ENCODE measurements at places on chromosomes 1 and 21.

GRCh38 chr1:167663002-167663772 is 33.2 kb downstream of the RCSD1 start:
- DNase-seq, result no peak

DNA sequence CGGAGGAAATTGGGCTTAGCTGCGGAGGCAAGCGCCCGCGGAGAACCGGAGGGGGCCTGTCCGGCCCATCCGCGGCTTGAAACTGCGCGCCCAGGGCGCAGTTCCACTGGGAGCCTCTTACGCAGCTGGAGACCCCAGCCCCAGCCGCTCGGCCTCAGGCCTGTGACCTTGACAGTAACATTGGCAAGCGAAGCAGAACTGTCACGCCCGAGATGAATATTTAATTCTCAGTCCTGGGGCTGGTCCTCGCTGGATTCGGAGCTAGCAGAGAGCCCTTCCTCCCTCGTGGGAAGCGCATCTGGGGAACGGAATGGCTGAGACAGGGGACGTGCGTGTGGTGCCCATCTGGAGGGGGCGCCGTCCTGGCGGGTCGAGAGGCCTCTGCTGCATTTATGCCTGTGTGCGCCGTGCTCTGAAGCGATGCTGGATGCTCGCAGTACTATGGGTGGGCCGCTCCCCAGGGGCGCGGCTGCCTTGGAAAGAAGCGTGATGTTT is 928 bp downstream of the SLC6A17 start:
- DNase-seq, result no peak

DNA sequence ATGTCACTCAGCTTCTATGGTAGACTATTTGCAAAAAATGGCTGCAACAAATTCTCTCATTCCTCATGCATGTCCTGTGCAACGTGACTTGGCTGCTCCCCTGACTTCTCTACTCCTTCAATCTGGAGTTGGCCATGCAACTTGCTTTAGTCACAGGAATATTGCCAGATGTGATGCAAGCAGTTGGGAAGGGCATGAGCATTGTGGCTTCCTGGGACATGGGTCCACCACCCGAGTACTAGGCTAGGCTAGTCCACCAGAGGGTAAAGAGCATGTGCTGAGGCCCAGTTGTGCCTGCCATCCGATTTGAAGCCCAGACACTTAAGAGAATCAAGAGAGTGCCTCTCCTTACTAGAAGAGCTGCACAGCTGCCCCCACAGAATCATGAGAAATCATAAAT is 89.6 kb downstream of the DSCAM start:
- DNase-seq, result no peak

- peak; percentile 61 for DNase-seq
Observed at GRCh38 chr1:32201011-32201855, 838 bp downstream of the CCDC28B start.

DNA sequence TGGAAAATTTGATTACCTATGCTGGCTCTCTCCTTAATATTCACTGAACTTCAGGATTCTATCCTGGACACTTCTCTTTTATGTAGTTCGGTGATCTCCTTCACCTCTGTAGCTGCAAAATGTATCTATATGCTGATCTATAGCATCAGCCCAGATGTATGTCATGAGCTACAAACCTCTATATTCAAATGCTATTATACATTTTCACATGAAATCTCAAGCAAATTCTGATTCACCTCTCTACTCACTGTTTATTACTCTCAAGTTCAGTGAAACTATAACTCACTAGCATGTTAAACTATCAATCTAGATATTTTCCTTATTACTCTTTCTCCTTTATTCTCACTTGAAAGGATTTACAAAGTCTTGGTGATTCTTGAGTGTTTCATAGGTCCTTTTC is 52.2 kb downstream of the PTPRC start:
- DNase-seq, result no peak

DNA sequence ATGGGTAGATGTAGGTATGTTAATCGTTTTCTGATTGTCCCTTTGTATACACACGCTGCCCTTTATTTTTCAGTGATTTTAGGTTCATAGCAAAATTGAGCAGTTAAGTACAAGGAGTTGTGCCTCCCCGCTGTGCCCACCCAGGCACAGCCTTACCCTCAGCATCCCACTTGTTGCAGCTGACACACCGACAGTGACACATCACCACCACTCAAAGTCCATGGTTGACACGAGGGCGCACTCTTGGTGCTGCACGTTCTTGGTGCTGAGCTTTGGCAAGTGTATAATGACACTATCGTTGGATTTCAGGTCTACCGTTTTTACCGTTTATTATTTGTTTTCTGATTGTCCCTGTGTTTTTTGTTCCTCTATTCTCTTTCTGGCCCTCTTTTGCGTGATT is 15.6 kb downstream of the C1orf159 start:
- no peak for DNase-seq

- no peak for DNase-seq
Observed at GRCh38 chr1:44453798-44454349, 48.8 kb downstream of the RNF220 start.

- DNase-seq, result no peak
Observed at GRCh38 chr1:15703562-15703961, 19.4 kb downstream of the PLEKHM2 start.

DNA sequence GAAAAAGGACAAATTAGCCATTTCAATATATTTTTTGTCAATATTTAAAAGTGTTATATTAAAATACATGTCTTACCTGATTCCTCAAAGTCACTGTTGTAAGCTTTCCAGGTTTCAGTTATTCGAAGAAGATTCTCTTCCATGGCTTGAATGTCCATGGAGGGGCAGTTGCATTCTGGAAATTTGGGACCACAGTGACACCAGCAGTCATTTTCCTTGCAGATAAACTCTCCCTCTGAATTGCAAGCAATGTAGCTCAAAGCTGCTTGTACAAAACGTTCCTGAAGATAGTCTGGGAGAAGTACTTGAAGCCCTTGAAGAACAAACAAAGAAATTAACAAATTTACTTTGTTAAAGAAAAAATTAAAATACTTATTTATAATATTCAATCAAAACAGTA is 251.7 kb downstream of the BRINP3 start:
- no peak for DNase-seq

- DNase-seq, result no peak
Observed at GRCh38 chr1:180787628-180788307, 124.9 kb upstream of the KIAA1614 start.

- DNase-seq, result no peak
Observed at GRCh38 chr1:5596651-5597050, 395.6 kb downstream of the NPHP4 start.

DNA sequence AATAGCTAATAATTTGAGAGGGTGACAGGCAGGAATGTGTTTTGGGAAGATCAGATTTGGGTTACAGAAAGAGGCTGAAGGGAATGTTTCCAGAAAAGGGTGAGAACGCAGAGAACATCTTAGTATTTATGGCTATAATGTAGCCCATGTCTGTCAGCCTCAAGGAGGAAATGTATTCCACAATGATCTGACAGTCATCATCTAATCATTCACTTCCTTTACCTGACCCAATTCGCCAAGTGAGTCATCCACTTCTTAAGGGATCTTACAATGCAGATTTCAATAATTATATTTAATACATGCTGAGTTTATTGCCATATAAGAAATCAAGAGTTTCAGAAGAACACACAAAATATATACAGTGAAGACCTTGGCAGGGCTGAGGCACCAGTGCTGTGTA is 10.8 kb downstream of the TRIM45 start:
- DNase-seq, result no peak

GRCh38 chr1:8241417-8242014 is 76.4 kb upstream of the SLC45A1 start:
- DNase-seq, result no peak

GRCh38 chr1:172356620-172357019 is 63.9 kb upstream of the C1orf105 start:
- no peak for DNase-seq

DNA sequence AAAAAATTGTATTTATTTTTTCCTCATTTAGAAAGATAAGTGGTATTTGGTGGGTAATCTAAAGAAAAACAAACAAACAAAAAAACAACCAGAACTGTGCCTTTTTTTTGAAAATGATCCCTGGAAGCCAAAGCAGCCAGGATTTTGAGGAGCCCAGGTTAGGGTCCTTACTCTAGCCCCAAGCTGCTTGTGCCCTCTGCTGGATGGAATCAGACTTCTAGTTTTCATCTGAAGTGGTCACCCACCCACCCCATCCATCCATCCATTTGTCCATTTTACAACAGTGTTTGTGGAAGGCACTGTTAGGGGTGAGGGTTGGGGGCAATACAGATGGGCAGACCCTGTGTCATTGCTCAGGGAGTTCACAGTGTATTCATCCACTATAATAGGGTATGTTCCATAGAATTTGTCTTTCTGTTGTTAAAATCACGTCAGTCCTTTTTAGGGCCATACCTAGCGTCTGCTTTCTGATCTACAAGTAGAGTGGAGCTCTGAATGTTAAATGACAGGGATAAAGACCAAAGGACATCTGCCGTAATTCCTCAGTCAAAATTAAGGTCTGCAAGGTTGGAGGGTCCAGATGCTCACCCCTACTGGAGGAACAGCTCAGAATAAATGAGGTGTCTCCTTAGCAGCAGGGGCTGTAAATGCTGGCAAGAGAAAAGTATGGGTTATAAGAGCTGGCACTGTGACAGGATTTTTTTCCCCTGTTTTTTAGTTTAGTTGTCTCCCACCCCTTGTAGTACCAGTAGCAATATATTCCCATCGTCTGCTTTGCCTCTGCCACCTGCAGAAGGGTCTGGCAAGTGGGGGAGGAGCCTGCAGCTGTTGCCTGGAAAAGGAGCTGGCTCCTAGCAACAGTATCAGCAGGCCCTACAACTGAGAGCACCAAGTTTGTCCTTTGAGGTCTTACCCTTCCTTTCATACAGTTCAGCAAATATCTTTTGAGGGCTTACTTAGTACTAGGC is 3.2 kb downstream of the LRRC42 start:
- no peak for DNase-seq

Data from activated CD8-positive, alpha-beta memory T cell treated with anti-CD3 and anti-CD28 coated beads for 48 hours (primary cell).